Smooth muscle cell of the brain vasculature (primary cell): ENCODE measurements at places on chromosomes 2 and 18.
A peak's percentile ranks its signal among the peaks of the same experiment; 100 is the strongest.

DNA sequence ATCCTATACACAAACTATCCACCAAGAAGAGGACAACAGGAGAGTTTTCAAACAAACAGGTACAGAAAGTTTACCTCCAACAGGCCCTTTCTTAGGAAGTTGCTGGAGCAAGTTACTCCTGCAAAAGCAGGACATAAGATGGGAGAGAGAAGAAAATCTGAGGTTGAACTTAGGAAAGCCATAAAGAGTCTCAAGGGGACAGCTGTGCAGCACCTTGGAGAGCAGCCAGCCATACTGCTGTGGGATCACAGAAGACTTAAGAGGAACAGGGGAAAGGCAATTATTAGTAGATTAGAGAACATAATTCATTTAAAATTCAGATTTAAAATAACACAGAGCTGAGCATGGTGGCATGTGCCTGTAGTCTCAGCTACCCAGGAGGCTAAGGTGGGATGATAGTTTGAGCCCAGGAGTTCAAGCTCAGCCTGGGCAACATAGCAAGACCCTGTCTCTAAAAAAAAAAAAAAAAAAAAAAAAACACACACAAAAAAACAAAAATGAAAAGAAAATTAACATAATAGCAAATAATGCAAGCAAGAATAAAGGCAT, 148.1 kb upstream of the SIX3 start:
- peak; percentile 7 for DNase-seq

- no peak for DNase-seq
These were observed 143.9 kb upstream of the FSHR start for GRCh38 chr2:49298230-49298629.

DNA sequence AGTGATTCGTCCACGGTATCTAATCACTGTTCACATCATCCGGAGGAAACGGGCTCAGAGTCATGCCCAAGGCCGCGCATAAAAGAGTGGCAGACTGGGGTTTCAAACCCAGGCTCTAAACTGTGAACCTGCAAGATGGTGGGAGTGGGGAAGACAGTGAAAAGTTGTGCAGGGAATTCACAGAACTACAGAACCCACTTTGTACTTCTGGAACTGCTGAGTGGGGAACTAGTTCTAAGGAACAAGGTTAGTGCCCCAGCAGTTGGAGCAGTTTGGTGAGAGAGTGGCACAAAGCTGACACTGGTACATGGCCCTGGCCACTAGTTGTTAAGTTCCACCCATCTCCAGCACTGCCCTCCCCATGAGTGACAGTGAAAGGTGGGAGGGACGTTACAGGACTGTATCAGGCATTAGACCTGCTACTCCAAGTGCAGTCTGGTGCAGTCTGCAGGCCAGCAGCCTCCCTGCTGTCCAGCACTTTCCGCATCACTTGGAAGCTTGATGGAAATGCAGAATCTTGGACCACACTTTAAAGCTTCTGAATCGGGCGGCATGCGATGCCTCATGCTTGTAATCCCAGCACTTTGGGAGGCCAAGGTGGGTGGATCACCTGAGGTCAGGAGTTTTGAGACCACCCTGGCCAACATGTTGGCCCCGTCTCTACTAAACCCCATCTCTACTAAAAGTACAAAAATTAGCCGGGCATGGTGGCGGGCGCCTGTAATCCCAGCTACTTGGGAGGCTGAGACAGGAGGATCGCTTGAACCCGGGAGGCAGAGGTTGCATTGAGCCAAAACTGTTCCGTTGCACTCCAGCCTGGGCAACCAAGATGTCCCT, 47.3 kb downstream of the C2orf42 start:
- DNase-seq: no peak

DNA sequence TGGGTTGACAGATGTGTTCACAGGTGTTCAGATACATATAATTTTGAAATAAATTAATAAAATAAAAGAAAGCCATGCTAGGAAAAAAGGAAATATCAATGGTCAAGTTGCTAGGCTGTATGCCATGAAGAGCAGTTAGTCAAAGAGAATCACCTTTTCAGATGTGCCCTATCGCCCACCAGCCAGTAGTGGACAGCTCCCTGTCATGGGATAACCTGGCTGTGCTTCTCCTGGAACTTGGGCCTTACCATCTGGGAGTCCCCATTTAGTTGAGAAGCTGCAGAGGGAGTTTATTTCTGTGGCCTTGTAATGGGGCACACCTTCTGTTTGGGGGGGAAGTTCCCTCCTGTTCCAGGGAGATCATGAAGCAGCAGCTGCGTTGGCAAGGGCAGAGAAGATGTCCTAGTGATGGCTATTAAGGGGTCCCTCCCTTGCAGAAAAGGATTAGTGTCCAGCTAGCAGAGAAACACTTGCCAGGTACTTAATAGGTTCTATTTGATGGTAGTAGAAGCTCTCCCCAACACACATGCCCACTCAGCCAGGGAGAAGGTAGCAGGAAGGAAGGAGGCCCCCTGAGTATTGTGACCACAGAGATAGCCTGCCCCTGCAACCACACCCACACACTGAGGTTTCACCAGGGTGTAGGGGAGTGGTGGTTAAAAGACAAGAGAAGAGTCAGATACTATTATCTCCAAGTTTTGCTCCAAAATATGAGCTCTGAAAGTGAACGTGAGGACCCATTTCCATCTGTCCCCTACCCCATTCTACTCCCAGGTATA, 117.7 kb downstream of the B3GNT2 start:
- DNase-seq: no peak

DNA sequence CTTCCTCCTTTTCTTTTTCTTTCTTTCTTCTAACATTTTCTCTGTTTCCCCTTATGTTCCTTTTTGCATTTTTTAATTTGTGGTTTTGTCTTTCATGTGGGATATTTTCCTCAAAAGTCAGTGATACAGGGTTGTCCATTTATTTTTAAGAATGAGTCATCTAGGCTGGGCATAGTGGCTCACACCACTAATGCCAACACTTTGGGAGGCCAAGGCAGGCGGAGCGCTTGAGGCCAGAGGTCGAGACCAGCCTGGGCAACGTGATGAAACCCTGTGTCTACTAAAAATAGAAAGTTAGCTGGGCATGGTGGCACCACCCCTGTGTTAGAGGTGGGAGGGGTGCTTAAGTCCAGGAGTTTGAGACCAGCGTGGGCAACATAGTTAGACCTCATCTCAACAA, 35.8 kb downstream of the KATNAL2 start:
- DNase-seq: no peak

- no peak for DNase-seq
These were observed 180.5 kb downstream of the TMEM18 start for GRCh38 chr2:496729-497128.

DNA sequence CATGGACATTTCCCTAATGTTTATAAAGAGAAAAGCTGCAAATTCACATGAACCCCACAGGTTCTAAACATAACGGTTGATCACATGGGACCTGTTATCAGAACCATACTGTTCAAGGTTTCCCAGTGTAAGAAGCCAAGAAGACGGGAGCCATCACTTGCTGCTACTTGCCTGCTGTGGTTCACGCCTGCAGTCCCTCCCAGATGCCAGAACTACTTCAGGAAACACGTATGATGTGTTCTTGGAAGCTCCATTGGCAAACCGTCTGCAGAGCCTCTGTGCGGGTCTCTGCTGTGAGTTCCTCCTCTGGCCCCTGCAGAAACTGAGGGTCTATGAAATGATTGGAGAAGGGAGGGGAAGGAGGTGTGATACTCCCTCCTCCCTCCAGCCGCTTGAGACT, 75.2 kb downstream of the CABLES1 start:
- DNase-seq: no peak

DNA sequence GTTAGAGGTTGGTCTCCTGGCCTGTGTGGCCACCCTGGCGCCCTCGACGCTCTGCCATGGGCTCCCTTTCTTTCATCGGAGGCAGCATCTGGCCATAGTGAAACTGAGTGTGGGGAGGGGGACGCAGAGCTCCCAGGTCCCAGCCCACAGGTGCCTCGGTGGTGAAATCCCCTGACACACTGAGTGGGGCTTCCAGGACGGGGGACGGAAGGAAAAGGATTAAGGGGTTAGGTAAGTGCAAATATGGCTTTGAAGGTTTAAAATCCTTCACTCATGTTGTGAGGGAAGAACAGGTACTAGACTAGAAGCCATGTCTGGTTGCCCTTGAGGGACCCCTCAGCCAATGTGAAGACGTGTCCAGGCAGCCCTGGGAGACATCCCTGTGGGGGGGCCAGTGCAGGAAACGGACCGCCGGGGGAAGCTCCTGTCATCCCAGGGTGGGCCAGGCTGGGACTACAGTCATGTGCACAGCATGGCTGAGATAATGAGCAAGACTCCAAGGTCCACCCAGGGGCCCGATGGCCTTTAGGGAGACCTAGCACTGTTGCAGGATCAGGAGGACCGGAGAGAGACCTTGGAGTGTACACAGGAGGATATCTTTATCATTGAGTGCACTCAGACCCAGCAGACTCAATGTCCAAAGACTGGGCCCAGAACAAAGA, 36.3 kb downstream of the RTP5 start:
- no peak for DNase-seq

- no peak for DNase-seq
These were observed 31.1 kb downstream of the PSME4 start for GRCh38 chr2:53939656-53940055.

GRCh38 chr18:76808561-76808960, 13.8 kb upstream of the ZNF236 start:
- DNase-seq: no peak

- no peak for DNase-seq
These were observed 171.0 kb downstream of the HRH4 start for GRCh38 chr18:24631243-24632025.

- DNase-seq: no peak
These were observed 38.1 kb downstream of the ALPK2 start for GRCh38 chr18:58590839-58591238.

DNA sequence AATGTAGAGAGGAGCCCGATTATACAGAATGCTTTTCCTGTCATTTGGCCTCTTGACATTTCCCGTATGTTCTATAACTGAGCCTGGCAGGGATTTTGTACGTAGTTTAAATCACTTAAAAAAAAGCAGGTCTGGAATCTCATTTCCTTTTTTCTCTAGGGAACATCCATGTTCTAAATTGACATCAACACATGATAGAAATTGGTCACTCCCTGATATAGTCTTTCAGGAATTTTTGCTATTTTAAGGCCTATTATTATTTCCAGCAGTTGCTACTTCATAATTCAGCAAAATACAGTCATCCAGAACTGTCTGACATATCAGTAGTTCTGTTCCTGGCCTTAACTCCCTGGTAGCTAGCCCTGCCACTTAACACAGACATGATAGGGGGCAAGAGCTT, 565.7 kb upstream of the ZEB2 start:
- DNase-seq: no peak

DNA sequence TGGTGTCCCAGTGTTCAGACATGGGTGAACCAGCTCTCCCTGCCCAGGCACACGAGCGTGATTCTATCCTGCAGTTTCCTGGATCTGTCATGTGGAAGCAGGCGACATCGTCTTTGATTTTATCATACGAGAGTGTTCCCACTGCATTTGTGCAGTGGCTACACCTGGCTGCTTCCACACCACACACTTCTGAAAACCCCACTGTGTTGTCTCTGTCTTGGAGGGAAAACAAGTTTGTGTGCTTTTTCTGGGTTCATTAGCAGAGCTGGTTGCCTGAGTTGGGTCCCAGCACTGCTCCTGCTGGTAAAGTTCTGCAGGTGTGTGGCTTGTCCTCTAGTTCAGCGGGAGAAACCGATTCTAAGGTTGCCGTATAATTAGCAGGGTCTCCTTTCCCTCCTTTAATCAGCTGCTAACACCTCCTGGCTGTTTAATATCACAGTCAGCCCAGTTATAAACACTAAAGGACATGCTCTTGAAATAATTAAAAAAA, 58.5 kb upstream of the TWIST2 start:
- no peak for DNase-seq

- DNase-seq: no peak
These were observed 59.4 kb downstream of the OSR1 start for GRCh38 chr2:19299032-19299431.

- no peak for DNase-seq
These were observed 95.2 kb downstream of the ZCCHC2 start for GRCh38 chr18:62617793-62618591.

DNA sequence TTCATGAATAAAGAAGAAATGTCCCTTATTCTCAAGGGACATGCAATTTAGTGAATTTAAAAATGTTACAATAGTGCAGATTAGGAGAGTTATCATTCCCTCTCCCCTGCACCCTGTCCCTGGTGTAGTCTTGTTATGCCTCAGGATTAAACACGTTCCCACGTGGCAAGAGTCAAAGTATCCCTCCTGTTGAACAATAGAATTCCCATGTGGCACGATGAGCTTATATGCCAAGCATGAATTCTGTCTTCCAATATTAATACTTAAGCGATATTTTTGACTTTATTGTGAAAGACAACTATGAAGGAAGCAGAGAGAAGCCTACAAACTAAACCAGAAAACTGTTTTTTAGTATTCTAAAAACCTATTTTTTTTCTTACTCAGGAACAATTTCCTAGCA, 36.7 kb upstream of the SPAG16 start:
- no peak for DNase-seq

- no peak for DNase-seq
These were observed 763.3 kb downstream of the TRIB2 start for GRCh38 chr2:13480057-13480456.

GRCh38 chr2:109268916-109269315, 139.9 kb downstream of the SH3RF3 start:
- no peak for DNase-seq

- no peak for DNase-seq
These were observed 31.3 kb downstream of the ACKR3 start for GRCh38 chr2:236600892-236601291.

DNA sequence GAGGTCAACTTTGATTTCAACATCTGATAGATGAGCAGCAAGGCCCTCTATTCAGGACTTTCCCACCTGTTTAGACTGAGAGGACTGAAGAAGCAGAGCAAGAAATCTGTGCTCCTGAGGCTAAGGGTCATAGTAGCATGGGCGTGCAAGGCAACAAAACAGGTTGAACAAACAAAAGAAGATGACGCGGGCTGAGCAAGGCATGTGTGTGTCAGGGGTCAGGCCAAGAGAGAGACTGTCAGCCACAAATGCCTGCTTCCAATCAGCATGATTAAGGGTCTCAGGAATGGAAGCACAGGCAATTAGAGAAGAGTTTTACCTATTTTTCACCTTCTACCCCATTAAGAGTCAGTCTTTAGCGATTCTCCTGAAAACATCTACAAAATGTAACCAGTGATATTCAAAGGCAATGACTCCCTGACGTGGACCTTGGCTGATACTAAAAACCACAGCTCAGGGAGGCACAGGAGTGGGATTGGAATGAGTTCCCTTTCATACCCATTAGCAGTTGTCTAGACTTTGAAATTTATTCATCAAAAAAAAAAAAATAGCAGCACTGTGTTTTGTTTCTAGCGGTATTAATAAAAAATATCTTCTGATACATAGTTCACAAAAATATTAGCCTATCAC, 81.9 kb downstream of the DYNAP start:
- DNase-seq: no peak

GRCh38 chr2:183666031-183666430, 541.8 kb downstream of the NUP35 start:
- no peak for DNase-seq

GRCh38 chr2:206105038-206105437, 19.1 kb upstream of the INO80D start:
- no peak for DNase-seq

DNA sequence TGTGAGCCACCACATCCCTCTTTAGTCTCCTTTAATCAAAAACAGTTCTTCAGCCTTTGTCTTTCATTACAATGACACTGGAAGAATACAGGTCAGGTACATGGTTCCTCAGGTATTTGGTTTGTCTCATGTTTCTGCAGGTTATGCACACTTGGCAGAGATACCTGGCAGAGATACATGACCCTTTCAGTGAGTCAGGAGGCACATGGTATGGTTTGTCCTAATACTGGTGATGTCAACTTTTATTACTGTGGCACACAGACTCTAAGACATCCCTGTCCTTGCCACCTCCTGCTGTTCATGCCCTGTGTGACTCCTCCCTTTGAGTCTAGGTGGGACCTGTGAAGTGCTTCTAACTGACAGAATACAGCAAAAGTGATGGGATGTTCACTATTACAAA, 58.4 kb downstream of the SPIRE1 start:
- no peak for DNase-seq
